Testis (tissue), 5 donors: ENCODE measurements at places on chromosomes 16 and 17. TPM values are rescaled to one million over a fixed set of nuclear protein-coding genes. Genes with fewer than 3 reads are reported as not detected.

SNX11 gene
- 23.1 TPM for total RNA-seq

EVI2B gene
- total RNA-seq, result 1.4 TPM

ZDHHC1 gene
- total RNA-seq, result 62.0 TPM

ABI3 gene
- total RNA-seq, result 2.2 TPM

KRTAP4-4 gene
- not detected for total RNA-seq

STH gene
- not detected for total RNA-seq

DCTN5 gene
- 61.3 TPM for total RNA-seq

HCRT gene
- not detected for total RNA-seq

GRAP gene
- total RNA-seq, result 5.3 TPM

CACNG1 gene
- not detected for total RNA-seq

PPP1R27 gene
- total RNA-seq, result 1.6 TPM

GNAO1 gene
- 33.3 TPM for total RNA-seq

DNA sequence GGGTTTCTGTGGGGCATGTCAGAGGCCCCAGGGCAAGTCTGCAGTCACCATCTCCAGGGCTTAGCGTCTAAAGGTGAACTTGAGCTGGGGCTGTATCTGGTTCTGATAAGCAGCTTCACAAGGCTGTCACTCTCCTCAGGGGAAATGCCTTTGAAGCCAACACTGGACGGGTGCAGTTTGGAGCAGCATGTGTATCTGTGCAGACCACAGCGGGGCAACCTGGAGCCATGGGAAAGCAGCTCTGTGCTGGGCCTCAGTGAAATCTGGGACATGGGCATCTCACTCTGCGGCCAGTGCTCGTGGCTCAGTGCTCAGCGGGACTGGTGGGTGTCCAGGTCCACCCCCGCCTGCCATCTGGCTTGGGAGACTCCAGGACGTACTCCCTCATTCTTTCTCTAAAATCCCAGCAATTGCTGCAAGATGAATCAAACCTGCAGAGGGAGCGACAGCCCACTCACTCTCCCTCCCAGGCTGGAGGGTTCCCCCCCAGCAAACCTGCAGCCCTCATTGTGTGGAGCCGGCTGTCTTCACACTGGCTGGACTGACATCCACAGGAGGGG, 63.5 kb downstream of the PRMT7 start:
- peaks cover 15% of the 10 kb centered on the region for H3K4me1 ChIP-seq
- H3K27ac ChIP-seq, result no peak overlapping the region
- H3K27me3 ChIP-seq, result no peaks in the 10 kb centered on the region
- no peak overlapping the region for H3K4me3 ChIP-seq
- no peaks in the 10 kb centered on the region for H3K36me3 ChIP-seq

- peak; percentile 81 for DNase-seq
- no peaks in the 10 kb centered on the region for H3K27me3 ChIP-seq
- peak within 1 kb of the TSS; percentile 71 for H3K4me3 ChIP-seq
- peaks cover 23% of the 10 kb centered on the region for H3K4me1 ChIP-seq
Observed at GRCh38 chr17:63445954-63446752, at the start of gene CYB561. Gene CYB561 (minus strand): TSS chr17:63446306. CDS start chr17:63437547, 8,759 bp downstream.

DNA sequence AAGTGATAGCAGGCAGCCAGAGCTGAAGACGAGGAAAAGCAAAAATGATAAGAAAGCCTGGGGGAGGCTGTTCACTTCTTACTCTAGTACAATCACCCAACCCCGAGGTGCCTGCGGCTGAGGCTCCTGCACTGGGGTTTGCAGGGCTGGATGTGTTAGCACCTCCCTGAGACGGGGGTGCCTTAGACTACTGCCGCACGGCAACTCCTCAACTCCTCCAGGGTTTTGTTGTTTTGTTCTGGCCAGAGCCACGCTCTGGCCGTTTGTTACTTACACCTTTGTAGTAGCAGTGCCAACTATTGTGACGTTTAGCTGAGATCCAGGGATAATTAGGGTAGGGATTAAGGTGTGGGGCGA, 51.5 kb downstream of the LDHD start:
- H3K4me3 ChIP-seq, result no peak overlapping the region
- peak; percentile 83 for DNase-seq
- peaks cover 36% of the 10 kb centered on the region for H3K4me1 ChIP-seq
- peak overlapping the region; percentile 33 for H3K27ac ChIP-seq
- no peaks in the 10 kb centered on the region for H3K27me3 ChIP-seq
- no peaks in the 10 kb centered on the region for H3K36me3 ChIP-seq

- peak overlapping the region; percentile 14 for H3K27ac ChIP-seq
- peak overlapping the region; percentile 74 for H3K4me3 ChIP-seq
- DNase-seq, result peak; percentile 42
- H3K36me3 ChIP-seq, result no peaks in the 10 kb centered on the region
Observed at GRCh38 chr17:39196808-39197291, 619 bp downstream of the CACNB1 start.

- H3K36me3 ChIP-seq, result no peaks in the 10 kb centered on the region
- DNase-seq, result no peak
- H3K4me1 ChIP-seq, result peaks cover 16% of the 10 kb centered on the region
- no peak overlapping the region for H3K27ac ChIP-seq
- H3K27me3 ChIP-seq, result no peaks in the 10 kb centered on the region
Observed at GRCh38 chr16:1941162-1942046, 1.6 kb downstream of the MSRB1 start.

DNA sequence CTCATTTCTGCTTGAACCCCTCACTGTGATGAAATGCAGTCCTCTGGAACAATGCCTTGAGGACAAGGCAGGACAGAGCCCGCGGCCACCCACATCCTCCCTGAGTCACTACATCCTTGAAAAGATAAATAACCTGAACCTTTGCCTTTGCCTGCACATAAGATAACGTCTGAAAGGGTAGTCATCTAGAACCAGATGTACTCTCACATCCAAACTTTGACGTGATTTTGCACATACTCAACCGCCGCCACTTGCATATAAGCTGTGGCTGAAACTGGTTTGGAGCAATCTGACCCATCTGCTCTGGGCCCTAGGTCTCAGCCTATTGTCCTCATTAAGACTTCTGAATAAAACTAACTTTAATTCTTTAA, 252.1 kb downstream of the PHKB start:
- DNase-seq, result no peak
- H3K27me3 ChIP-seq, result no peaks in the 10 kb centered on the region
- no peak overlapping the region for H3K27ac ChIP-seq
- H3K36me3 ChIP-seq, result no peaks in the 10 kb centered on the region
- no peaks in the 10 kb centered on the region for H3K4me1 ChIP-seq

GRCh38 chr17:9670596-9670995, 25.3 kb downstream of the USP43 start:
- H3K4me3 ChIP-seq, result no peak overlapping the region
- H3K4me1 ChIP-seq, result no peaks in the 10 kb centered on the region
- H3K36me3 ChIP-seq, result no peaks in the 10 kb centered on the region
- DNase-seq, result no peak
- H3K27me3 ChIP-seq, result no peaks in the 10 kb centered on the region

- H3K4me3 ChIP-seq, result no peak overlapping the region
- no peaks in the 10 kb centered on the region for H3K27me3 ChIP-seq
- H3K36me3 ChIP-seq, result no peaks in the 10 kb centered on the region
- peaks cover 22% of the 10 kb centered on the region for H3K4me1 ChIP-seq
- no peak for DNase-seq
- no peak overlapping the region for H3K27ac ChIP-seq
Observed at GRCh38 chr16:17343728-17344127, 127.0 kb downstream of the XYLT1 start.

DNA sequence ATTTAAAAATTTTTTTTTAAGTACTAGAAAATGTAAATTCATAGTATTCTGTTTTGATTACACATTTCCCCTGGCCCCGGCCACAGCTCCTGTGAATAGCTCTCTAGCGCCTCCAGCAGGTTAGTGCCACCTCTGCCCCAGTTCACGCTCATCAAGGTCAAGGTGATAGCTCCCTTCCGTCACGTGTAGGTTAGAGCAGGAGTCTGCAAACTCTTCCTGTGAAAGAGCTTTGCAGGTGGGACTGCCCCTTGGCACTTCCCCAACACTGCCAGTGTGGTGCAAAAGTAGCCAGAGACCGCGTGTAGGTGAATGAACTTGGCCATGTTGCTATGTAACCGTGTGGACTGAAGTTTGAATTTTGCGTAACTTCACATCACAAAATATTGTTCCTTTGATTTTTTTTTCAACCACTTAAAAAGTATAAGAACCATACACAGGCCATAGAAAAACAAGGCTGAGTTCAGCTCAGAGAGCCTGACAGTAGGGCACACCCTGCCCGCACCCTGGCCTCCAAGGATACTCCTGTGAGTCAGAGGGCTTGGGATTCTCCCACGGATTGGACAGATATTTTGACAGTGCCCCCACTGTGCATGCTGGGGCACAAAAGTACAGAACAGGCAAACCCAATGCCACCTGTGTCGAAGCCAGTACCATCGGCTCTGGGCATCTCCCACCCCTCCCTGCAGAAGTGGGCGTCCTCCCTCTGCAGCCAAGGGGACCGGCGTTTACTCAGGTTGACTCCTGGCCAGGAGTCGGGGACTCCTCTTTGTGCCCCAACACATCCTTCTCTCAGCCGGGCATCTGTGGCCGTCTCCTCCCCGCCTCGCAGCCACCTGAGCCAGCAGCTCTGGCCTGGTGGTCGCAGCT, 92.0 kb upstream of the CHMP6 start:
- H3K27me3 ChIP-seq, result no peaks in the 10 kb centered on the region
- DNase-seq, result no peak
- H3K4me3 ChIP-seq, result no peak overlapping the region
- H3K36me3 ChIP-seq, result no peaks in the 10 kb centered on the region
